ENCODE measurements at places on chromosomes 7 and 10.

DNA sequence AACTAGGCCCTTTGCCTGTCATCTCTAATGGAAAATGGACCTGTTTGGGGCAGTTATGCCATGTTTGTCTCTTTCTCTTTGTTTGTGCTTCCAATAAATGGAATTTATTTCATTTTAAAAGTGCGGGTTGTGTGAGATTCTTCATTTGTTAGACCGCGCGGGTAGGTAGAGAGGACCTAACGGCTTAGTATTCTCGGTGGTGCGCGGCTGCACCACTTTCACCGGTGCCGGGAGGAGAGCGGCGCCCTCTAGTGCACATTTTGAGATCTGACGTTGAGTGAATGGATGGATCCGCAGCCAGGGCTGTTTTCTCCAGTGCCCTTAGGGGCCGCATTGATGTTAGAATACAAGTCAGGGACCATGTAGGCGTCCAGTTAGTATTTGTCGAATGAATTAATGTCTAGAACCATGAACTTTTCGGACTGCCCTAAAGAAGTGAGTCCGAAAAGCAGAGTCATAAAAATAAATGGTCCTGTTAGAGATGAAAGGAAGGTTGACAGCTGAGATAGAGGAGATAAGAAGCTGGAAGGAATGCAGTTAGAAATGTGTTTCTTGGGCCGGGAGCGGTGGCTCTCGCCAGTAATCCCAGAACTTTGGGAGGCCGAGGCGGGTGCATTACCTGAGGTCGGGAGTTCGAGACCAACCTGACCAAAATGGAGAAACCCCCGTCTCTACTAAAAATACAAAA is 29.3 kb upstream of the GIMAP8 start:
- peak; percentile 77 for DNase-seq

- DNase-seq = no peak
Measured at GRCh38 chr10:102468683-102469082, 17.3 kb upstream of the C10orf95 start.

DNA sequence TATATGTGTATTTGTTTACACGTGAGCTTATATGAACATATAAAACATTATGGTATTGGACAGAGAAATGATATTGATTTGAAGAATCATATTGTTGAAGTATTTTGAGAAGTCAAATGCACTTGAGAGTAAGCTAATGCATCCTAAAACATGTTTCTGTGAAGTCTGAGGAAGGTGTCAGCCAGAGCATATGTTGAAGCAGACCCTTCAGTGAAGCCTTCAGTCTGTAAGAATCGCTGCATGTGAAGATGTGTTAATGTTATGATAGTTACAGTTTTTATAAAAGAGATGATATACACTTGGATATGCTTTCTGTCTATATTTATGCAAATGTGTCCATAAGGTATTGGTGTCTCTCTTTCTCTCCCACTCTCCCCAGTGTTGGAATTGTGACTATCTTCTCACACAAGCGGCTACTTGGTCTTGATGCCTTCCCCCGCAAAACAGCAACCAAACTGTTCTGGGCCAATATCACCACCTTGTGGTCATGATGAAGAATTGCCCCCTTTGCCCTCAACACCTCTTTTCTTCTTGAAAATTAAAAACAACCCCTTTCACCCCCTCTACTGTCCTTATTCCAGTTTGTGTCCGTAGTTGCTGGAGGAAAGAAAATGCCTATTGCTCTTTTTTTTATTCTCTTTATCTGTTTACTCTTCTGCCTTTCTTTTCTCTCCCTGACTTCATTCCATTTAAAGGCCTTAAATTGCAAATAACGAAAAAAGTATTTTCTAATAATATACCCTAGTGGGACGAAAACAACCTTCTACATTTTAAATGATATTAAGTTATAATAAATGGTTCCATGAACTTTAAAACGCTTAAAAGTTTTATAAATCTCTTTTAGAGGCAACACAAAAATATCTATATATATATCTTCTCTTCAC is 64.9 kb downstream of the IKZF1 start:
- peak; percentile 16 for DNase-seq

DNA sequence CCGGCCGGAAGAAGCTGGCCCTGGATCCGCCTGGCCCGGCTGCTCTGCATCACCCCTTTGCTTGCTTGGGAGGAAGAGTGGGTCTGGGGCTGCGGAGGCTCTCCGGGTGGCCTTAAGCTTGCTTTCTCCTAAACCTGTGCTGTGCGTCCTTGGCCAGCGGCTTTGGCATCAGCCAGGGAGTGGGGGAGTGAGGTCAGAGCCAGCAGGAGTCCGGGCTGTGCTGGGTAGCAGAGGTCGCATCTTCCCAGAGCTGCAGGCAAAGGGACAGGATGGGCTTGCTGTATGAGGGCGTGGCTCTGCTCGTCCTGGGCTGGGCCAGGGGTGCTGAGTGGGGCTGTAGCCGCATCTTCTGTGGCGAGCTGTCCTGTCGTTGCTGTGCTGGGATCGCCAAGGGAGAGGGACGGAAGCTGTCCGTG is 21.1 kb downstream of the BNIP3 start:
- no peak for DNase-seq

- DNase-seq = no peak
Measured at GRCh38 chr7:125256446-125256845, 326.8 kb upstream of the POT1 start.

GRCh38 chr7:134539380-134540004 is 9.4 kb upstream of the AKR1B15 start:
- DNase-seq = no peak
